M059J (cell line): ENCODE measurements at places on chromosomes 12 and 14.
A peak's percentile ranks its signal among the peaks of the same experiment; 100 is the strongest.

- DNase-seq: no peak
These were observed 34.7 kb downstream of the GRIP1 start for GRCh38 chr12:66644151-66644550.

DNA sequence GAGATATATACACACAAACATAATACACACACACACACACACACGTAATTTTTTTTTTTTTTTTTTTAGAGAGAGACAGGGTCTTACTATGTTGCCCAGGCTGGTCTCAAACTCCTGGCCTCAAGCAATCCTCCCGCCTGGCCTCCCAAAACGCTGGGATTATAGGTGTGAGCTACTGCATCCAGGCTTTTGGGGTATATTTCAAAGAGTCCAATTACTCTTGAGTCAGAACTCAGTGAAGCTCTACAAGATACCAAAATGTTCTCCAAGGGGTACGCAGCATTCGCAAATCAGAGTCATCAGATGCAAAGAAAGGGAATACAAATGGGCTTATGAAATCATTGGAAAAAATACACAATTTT is 54.0 kb downstream of the PHLDA1 start:
- DNase-seq: no peak

- no peak for DNase-seq
These were observed 19.0 kb upstream of the SP7 start for GRCh38 chr12:53355121-53355520.

DNA sequence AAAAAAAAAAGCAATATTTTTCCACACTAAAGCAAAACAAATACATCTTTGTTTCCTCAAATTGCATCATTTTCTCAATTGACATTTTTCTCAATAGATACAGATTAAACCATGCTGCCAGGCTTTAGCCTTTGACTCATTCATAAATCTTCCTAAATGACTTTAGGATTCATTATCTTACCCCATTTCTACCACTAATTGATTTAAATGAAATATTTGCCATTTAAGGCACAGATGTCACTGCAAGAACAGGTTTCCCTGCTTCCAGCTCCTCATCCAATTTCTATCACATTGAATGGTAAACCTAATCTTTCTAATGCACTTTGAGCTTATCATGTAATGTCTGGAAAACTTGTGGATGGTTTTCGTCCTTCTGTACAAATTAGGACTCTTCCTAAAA is 298.7 kb downstream of the RPL10L start:
- no peak for DNase-seq

GRCh38 chr14:99326041-99326710 is 54.2 kb upstream of the BCL11B start:
- DNase-seq: no peak

DNA sequence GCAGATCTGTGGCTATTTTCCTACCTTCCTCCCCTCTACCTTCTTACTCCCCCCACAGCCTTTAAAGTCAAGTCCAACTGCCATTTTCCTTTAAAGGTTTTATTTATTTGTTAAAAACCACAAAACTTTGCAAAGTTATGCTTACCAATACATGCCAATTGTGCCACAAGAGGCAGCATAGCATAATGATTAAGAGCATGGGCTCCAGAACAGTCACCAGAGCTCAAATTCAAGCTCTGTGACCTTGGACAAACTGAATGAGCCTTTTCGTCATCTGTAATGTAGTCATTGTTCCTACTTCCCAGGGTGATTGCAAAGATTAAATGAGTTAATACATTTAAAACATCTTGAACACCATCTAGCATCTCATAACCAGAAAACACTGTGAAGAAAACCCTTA is 13.0 kb upstream of the FMNL3 start:
- DNase-seq: peak; percentile 35

DNA sequence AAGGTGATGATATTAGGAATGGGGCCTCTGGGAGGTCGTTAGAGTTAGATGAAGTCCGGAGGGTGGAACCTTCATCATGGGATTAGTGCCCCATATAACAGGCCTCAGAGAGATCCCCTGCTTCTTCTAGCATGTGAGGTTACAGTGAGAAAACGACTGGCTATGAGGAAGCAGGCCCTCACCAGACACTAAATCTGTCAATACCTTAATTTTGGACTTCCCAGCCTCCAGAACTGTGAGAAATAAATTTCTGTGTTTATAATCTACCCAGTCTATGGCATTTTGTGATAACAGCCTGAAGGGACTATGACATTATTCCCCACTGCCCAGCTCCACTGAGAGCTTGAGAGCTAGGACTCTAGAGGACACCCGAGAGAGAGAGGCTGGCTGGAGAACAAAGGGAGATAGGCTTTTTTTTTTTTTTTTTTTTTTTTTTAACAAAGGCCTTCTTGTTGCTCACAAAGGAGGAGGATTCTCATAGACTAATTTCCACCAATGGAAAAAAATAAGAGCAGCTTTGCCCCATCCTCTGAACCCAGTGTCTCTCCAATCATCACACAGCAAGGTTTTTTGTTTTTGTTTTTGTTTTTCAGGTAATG is 87.8 kb upstream of the EEA1 start:
- no peak for DNase-seq

GRCh38 chr12:64780531-64781279 is 21.5 kb upstream of the GNS start:
- DNase-seq: peak; percentile 35

DNA sequence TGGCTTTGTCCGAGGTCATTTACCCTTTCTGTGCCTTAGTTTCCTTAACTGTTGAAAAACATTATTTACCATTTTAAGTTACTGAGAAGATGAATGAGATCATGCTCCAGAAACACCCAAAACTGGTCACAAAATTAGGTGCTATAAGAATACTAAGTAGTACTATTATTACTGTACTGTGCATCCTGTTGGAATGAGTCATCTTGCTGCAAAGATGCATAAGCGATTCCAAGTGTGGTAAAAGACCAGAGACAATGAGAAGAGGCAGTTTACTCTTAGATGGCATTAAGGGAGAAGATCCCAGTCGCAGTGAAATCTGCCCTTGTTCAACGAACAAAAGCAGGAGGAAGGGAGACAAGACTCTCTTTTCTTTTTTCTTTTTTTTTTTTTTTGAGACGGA is 4.2 kb upstream of the PLEKHA5 start:
- peak; percentile 47 for DNase-seq

DNA sequence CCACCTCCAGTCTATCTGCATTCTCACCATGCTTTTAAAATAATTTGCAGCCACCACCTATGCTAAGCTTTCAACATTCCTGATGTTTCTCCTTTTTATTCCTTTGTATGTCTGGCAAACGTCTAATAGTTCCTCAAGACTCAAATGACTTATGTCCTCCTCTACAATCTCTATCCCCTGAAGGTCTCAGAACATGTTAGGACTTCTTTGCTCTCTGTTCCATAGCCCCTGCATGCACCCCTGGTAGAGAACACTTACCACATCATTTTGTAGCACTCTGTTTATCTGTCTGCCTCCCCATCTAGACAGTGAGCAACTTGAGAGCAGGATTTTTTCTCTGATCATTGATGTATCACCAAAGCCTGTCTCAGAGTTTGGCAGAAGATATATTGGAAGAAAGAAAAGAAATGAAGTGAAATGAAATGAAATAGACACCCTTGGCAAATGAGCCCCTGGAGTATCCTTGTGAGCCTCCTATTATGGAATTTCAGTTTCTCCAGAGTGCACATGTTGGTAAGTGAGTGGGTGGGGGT is 1231.2 kb upstream of the FLRT2 start:
- DNase-seq: no peak

DNA sequence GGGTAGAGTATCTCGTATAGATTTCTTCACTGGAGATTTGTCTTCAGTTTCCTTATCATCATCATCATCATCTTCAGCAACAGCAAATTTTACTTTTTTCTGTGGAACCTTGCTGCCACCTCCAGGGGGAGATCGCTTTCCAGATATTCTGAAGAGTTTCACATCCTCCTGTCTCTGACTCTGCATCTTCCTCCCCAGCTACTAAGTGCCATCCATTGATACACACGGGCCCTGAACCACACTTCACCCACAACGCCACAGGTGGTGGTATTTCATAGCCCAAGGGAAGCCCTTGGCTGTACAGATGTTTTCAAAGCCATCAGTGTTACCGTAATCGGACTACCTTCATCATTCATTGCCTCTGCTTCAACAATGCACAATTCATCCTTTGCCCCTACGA is 82.2 kb downstream of the PPP2R5C start:
- no peak for DNase-seq

GRCh38 chr14:102778338-102779083 is 1.3 kb downstream of the TRAF3 start:
- peak; percentile 29 for DNase-seq

DNA sequence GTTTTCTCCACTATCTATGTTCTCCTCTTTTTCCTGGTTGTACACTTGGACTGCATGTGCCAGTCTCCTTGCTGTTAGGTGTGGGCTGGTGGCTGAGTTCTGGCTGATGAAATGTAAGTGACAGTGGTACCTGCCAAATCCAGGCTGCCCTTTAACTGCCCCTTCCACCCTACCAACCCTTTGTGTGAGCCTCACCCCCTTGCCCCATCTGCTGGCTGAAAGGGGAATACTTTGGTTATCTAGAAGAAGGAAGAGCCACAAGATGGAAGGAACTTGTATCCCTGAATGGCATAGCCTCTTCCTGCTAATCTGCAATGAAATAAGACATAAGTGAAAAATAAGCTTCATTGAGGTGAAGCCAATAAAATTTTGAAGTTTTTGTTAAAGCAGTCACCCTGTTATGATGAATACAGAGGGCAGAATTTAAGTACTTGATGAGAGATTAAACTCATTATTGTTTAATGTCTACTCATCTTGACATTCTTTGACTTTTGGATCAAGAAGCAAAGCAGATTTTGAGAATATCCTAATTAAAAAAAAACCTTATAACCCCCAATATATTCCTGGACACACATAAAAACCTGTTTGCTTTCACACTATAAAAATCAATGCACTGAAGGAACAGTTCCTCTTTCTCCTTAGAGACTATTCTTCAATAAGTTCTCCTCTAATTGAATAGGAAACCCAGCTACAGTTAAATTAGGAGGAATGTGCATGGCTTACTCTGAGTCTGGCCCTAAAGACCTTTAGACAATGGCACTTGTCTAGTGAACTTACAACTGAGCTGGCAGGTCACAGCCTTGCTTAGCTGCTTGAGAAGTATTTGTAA is 262.6 kb upstream of the BTG1 start:
- DNase-seq: peak; percentile 63

GRCh38 chr12:101491329-101491728 is 16.2 kb downstream of the SPIC start:
- DNase-seq: no peak

DNA sequence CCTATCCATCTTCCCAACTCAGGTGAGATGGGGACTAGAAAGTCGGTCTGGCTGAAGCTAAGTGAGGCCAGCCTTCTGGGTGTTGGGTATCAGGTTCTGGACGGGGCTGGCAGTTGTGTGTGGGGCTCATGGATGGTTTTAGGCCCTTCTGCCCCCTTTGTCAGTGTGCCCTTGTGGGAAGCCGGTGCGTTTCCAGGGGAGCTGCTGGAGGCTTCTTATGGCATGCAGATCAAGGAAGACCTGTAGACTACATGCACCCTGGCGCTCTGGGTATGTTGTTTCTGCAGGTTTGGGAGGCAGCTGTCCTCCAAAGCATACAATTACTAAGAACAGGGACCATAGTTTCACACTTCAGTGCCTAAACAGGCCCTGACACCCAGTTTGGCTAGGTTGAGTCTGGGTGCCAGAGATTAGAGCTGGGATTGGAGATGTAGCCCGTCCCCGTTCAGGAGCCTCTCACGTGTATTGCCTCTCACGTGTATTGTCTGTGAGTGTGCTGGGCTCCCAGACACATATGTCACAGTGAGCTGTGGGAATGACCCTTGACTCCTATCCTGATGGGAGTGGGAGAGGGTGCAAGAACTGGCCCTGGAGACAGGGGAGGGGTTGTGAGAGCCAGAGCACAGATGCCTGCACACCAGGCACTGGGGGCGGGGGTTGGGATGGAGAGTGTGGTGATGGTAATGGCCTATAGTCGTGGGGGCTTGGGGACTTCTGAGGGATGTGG is 84.4 kb downstream of the SLC25A47 start:
- DNase-seq: no peak

GRCh38 chr14:105173901-105174894 is 5.6 kb upstream of the JAG2 start:
- DNase-seq: no peak

DNA sequence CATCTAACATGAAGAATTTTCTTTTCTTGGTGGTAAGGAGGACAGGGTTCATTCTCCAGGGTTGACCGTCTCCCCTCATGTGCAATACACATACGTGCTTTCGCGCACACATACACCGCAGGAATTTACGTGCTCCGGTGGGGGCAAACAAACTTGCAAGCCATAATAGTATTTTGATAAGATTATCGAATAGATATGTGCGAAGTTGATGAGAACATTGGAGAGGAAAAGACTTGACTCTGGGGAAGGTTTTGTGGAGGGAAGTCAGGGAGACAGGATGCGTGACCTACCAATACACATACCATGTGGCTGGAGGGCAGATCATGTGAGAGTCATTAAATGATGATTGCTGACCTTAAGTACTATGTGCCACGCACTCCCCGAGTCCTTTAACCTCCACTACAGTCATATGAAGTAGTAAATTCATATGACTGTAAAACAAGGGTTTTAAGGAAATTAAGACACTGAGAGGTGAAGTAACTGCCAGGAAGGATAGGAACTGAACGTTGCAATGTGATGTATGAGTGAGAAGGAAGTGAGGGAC is 921 bp downstream of the RAD51B start:
- DNase-seq: no peak

- no peak for DNase-seq
These were observed 62.8 kb upstream of the DIO3 start for GRCh38 chr14:101498526-101498860.

GRCh38 chr14:34043627-34044372 is 92.9 kb upstream of the EGLN3 start:
- DNase-seq: peak; percentile 87
